ENCODE measurements at places on chromosomes 7 and 10.

DNA sequence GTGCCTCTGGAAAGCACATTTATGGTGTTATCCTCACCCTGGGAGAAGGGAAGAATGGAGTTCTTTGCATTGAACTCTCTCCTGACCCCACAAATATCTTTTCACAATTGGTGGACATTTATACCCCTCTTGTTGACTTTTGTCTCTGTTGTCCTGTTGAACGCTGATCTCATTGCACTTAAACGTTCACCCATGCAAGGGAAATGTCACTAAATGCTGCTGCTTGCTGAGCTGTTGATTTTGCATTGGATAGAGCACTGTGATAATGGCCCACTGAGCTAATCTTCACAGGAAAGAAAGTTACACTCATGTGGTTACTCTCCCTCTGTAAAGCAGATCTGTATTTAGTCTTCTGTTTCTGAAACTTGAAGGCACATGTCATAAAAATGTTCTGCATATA lies 133.4 kb downstream of the FZD1 start:
- no peak for ATAC-seq

- no peak for ATAC-seq
Observed at GRCh38 chr10:69865450-69865849, 63.7 kb downstream of the COL13A1 start.

GRCh38 chr7:20647036-20647435 lies 31.6 kb downstream of the ABCB5 start:
- ATAC-seq = no peak

DNA sequence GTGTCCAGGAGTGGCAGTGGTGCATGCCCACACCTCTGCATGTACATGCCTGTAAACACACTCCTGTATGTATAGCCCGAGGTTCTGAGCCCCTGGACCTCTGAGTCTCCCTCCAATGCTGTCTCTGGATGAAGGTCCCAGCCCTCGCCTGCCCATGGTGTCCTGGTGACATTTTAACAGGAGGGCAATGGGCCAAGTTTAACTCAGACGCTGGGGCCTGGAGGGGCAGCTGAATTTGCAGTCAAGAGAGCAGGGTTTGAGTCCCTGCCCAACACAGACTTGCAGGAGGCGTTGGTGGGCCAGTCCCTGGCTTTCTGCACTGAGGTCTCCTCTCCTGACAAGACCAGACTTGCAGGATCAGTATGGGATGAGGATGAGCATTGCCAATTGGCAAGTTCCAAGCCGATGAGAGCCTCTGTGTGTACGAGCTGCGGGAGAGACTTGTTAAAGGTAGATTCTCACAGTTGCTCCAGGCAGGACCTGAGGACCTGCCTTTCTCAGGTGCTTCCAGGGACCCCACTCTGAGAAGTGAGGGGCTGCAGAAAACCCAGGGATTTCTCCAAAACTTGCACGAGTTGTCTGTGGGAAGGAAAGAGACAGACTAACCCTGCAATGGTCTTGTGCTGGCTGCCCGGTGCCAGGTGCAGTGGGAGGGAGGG lies 141.9 kb downstream of the ELFN1 start:
- ATAC-seq = no peak

DNA sequence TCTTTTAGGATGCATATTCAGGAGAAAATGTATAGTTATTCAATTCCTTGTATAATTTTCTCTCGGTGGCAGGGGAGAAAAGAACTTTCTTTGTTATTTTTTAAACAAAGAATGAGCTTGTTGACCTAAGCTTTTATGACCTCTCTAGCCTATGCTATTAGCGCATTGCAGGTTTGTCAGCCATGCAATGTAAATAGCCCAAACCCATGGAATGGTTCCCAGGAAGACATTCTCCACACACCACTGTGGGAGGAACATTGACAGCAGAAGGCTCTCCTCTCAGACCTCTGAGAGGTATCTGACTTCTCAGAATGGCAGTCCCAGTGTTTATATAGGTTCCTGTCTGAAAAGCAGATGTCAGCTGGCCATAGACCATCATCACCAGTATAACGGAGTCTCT lies 19.6 kb upstream of the AGBL3 start:
- ATAC-seq = no peak

- peak; percentile 43 for ATAC-seq
Observed at GRCh38 chr10:71045204-71045809, 156.9 kb upstream of the PCBD1 start.

GRCh38 chr10:116118847-116119246 lies 154.2 kb downstream of the GFRA1 start:
- no peak for ATAC-seq

DNA sequence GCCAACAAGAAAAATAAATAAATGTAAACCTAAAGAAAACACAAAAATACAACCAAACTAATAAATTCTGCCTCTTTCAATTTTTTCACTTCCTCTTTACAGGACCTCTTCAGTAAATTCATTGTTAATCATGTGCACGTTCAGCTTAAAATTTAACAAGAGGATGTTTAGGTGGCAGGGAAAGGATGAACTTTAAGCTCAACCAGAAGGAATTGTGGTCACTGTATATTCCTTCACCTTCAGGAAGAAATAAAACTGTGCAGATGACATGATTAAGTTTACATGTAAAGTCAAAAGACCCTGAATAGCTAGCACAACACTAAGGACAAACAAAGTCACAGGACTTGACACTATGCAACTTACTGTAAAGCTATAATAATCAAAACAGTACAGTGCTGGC lies 33.0 kb downstream of the KIF5B start:
- no peak for ATAC-seq

DNA sequence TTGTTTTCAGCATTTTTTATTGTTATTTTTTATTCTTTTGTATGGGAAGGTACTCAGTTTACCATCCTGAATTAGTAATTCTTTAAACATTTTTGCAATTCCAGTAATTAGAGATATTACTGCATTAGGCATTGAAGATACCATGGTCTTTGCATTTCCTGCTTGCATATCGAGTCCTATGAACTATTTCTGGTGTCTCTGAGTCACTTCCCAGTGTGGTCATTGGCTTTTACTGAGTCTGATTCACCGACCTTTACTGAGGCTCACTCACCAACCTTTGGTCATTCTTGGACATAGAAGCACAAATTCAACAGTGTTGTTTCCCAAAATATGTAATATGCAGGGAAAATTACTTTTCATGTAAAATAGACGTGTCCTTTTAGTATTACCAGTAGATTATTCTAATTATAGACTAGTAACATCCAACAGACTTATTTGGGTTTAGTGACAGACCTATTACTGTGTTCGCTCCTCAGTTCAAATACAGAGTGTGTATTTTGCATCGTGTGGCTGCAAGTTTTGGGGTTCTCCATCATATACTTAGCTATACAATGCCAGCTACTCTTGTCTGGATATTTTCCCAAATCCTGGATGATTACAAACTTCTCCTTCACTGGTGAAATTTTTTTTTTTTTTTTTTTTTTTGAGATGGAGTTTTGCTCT lies 180.7 kb upstream of the PRSS1 start:
- no peak for ATAC-seq

DNA sequence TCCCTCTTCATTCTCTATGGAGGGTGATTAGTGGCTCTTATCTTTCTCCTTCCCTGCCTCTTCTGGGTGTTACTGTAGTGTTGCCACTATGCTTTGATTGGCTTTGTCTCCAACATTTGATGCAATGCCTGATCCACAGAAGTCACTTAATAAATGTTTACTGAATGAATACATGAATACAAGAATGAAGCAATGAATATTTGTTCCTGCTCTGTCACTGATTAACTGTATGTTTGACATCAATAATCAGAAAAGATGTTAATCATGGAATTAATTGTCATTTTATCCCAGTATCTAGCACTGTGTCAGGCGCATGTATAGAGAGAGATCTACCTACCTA lies 4.3 kb downstream of the ANK3 start:
- ATAC-seq = no peak

DNA sequence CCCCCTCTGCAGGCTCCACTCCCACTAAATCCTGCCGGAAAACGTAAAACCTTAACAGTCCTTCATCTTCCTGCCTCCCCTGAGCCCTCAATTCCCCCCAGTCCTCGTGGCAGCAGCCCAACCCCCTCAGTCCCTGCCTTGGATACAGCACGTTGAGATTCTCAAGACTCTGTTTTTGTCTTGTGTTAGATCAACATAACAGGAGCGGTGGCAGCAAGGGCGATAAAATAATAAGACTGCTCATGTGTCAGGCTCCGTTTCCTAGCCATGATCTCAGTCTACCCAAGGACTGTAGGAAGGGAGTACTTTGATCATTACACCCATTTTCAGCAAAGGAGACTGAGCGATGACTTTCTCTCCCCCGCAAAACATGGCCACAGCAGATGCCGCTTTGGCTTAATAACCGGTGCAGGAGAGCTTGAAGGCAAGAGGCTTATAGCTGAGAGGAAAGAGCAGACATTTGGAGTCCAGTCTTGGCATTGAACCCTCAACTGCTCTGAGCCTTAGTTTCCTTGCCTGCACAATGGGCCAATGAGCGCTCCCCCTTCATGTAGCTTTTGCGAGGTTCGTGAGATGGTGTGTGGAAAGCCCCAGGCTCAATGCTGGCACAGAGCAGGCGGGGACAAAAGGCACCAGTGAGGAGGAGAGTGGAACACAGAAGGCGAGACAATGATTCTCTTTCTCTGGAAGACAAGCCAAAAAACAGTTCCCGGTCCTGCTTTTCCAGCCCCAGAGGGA lies 42.1 kb upstream of the PCBD1 start:
- ATAC-seq = no peak

DNA sequence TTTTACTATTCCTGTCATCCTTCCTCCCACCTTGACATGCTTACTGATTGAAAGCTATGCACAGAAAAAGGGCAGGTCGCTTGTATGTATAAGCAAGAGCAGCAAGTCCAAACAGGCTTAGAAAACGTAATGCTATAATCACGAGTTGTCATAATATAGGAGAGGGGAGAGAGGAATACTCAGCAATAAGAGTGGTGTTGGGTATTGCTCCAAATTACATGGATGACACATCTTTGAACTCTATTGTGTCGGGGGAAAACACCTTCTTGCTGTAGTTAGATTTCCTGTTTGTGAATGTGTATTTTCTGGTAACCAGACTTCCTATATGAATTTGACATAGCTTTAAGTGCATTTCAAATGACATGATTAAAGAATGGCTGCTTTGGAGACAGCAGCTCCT lies 7.5 kb downstream of the MET start:
- ATAC-seq = peak; percentile 17

- ATAC-seq = no peak
Observed at GRCh38 chr7:88269586-88269985, 37.1 kb downstream of the STEAP4 start.

GRCh38 chr10:76558996-76559891 lies 1078.4 kb downstream of the KCNMA1 start:
- ATAC-seq = no peak

DNA sequence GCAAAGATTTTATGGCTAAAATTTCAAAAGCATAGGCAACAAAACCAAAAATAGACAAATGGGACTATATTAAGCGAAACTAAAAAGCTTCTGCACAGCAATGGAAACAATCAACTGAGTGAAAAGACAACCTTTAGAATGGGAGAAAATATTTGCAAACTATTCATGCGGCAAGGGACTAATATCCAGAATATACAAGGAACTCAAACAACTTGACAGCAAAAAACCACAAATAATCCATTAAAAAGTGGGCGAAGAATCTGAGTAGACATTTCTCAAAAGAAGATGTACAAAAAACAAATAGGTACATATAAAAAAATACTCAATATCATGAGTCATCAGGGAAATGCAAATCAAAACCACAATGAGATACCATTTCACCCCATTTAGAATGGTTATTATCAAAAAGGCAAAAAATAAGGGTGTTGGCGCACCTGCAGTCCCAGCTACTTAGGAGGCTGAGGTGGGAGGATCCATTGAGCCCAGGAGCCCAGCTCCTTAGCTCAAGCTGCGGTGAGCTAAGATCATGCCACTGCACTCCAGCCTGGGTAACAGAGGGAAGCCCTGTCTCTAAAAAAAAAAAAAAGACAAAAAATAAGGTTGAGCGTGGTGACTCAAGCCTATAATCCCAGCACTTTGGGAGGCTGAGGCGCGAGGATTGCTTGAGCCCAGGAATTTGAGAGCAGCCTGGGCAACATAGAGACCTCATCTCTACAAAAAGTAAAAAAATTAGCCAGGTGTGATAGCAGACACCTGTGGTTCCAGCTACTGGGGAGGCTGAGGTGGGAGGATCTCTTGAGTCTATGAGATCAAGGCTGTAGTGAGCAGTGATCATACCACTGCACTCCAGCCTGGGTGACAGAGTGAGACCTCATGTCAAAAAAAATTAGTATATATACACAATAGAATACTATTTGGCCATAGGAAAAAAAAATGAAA lies 4.2 kb upstream of the CCM2 start:
- ATAC-seq = no peak

GRCh38 chr10:130243015-130243414 lies 106.8 kb downstream of the GLRX3 start:
- ATAC-seq = no peak

DNA sequence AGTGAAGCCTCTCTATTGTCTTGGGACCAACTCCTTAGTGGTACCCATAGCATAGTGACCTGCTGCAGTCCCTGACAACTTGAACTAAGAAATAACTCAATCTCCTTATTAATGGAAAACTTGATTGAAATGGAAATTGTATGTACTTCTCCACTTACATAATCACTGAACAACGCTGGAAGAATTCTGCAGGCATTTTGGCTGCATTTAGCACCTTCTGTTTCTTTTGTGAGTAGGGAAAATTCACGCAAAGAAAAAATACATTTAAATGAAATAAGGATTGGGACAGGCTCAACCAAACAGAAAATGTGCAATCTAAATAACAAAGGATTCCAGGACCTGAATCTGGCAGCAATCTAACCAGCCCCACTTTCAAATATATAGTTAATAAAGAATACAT lies 126.9 kb upstream of the GHITM start:
- no peak for ATAC-seq

DNA sequence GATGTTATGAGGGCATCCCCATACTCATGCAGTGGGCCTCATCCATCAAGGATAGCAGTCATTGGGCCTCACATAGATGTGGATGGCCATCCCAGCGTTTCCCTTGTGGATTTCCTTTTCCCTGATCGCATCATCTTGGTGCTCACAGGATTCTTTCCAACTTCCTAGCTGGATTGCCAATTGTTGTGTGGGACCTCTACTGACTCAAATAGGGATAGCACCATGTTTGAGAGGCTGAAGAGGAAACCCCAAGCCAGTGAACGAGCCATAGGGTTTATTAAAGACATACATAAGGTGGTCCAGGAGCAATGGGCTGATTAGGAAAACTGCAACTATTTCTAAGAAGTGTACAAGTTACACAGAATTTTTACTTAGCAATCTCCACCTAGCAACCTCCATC lies 21.8 kb downstream of the ASZ1 start:
- ATAC-seq = no peak

GRCh38 chr10:96626795-96627194 lies 40.0 kb upstream of the TM9SF3 start:
- ATAC-seq = no peak

- no peak for ATAC-seq
Observed at GRCh38 chr10:4902571-4903011, 60.6 kb upstream of the AKR1C1 start.
